NCI-H1694 (cell line): ENCODE measurements at places on chromosomes 2 and 18.
A peak's percentile ranks its signal among the peaks of the same experiment; 100 is the strongest.

DNA sequence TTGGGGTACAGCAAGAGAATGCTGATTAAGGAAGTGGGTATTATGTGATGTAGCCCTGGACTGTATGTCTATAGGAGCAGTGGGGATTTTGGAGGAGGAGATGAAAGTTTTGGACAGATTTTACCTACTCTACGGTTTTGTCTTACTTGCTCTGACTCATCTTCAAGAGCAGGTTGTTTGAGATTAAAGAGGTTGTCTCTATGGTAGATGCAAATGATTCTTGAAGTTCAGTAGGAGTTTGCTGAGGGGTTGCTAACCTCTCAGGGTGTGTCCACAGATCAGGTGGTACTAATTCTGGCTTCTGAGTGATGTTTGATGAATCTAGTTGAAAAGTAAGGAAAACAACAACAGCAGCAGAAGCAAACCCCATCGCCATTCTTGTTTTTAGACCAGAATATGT, 9.7 kb upstream of the SERPINB12 start:
- no peak for DNase-seq

DNA sequence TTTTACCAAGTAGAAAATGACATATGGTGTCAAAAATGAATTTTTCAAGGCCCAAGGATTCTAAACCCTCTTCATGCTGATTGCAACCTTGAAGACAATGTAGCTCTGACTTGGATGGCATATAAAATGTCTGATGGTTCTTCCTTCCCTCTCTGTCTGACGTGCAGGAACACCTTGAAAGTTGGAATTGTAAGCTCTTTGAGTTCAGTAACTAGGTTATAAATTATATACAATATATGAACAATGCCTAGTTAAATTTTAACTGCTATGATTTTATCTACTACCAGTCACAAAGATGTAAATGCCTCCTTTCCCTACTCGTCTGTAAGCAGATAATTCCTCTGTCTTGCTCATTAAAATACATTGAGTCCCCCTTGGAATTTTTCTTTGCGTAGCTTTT, 89.5 kb upstream of the TMEM17 start:
- DNase-seq = no peak

- DNase-seq = no peak
These were observed 315.8 kb upstream of the NRP2 start for GRCh38 chr2:205366336-205367060.

GRCh38 chr2:32442020-32442467, 85.2 kb downstream of the BIRC6 start:
- DNase-seq = no peak

DNA sequence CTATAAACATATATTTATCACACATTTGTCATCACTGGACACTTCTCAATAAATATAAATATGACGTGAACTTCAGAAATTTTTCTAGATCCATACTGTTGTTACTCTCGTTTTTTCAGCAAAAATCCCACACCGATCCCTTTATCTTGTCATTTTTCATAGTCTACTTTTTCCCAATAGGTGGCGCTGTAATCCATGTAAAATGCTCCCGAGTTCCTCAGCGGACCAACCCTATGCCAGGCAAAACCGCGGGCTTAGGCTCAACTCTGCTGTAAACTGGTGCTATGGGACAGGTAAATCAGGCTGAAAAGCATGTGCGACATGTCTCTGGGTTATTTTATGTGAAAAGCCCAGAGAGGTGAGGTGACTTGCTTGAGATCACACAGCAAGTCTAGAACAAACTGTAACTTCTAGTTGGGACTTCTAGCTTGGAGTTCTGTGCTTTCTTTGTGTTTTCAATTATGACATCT, 104.0 kb downstream of the COBLL1 start:
- DNase-seq = peak; percentile 69
